T-helper 17 cell (primary cell): ENCODE measurements at places on chromosomes 1 and 21. TPM values are rescaled to one million over a fixed set of nuclear protein-coding genes. Genes with fewer than 3 reads are reported as not detected.

DNA sequence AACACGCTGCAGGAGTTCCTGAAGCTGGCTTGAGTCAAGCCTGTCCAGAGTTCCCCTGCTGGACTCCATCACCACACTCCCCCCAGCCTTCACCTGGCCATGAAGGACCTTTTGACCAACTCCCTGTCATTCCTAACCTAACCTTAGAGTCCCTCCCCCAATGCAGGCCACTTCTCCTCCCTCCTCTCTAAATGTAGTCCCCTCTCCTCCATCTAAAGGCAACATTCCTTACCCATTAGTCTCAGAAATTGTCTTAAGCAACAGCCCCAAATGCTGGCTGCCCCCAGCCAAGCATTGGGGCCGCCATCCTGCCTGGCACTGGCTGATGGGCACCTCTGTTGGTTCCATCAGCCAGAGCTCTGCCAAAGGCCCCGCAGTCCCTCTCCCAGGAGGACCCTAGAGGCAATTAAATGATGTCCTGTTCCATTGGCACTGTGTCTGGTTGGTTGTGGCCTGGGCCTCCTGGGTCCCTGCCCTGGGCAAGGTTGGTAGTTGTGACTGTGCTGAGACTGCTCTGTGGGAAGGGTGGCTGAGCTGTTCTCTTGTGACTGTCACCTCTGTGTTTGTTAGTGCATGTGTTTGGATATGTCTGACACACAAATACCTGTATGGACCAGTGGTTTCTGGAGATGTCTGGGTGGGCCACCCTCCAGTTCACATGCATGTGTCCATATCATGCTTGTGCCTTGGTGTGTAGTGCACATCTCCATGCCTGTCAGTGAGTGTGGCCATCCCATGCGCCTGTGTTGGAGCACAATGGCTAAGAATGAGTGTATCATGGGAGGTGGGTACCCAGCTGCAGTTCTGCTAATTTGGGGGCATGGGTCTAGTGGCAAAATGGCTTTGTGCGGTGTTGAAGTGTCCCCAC, 1.4 kb downstream of the SH3BGRL3 start:
- no peak for DNase-seq

DNA sequence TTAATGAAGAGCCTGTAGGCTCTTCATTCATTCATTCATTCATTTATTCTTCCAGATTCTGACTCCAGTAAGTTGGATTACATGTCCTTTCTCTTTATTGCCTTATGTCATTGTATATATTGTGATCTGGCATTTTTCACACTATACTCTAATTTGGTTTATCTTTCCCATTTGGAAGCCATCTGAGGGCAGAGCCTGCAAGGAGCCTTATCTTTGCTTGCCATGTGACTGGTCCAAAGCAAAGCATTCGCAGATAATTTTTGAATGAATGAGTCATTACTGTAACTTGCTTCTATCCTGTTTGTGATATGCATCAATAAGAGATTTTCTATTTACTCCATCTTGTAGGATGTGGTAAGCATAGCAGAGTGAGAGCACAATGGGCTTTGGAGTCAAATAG, 108.4 kb upstream of the DAB1 start:
- no peak for DNase-seq

SEC16B gene
- total RNA-seq = not detected

CFHR2 gene
- total RNA-seq = not detected

CELA3B gene
- not detected for total RNA-seq

MR1 gene
- total RNA-seq = 18.3 TPM

DNA sequence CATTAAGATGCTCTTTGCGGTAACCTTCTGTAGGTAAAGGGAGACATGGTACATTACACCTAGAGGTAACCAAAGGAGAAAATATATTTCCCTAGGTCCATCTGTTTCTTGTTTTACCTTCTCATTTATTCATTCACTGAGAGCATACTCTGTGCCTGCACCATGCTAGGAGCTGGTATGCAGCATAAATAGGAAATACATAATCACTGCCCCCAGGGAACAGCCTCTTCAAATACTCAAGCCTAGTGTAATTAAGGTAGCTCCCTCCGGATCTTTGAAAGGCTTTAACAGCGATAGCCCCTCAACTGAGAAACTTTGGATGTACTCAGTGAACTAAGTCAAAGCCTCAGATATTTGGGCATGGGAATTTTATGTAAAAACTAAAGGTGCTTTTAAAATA, 123.6 kb downstream of the GABPA start:
- DNase-seq = no peak

GRCh38 chr1:150981805-150982712, at the start of gene ANXA9:
Gene ANXA9 (plus strand): TSS chr1:150982292. CDS start chr1:150983106, 814 bp downstream.
- DNase-seq = no peak

DNA sequence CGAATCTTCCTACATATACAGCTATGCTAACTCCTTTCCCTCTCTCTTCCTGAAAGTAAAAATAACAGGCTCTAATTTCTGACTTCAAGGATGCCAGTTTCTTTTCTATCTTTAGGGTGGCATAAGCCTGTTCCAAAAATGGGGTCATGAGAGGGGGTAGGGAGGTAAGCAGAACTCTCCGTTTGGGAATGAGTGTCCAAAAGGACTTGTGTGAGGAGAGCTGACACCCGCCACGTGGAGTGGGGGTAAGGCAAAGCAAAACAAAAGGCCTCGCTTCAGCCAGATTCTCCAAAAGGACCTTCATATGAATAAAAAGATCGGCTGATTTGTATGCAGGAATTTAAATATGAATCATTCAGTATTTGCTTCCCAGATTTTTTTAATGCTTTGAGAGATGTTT, 28.6 kb downstream of the PLPPR4 start:
- DNase-seq = no peak

ZNF683 gene
- not detected for total RNA-seq

LRRN2 gene
- not detected for total RNA-seq

DNA sequence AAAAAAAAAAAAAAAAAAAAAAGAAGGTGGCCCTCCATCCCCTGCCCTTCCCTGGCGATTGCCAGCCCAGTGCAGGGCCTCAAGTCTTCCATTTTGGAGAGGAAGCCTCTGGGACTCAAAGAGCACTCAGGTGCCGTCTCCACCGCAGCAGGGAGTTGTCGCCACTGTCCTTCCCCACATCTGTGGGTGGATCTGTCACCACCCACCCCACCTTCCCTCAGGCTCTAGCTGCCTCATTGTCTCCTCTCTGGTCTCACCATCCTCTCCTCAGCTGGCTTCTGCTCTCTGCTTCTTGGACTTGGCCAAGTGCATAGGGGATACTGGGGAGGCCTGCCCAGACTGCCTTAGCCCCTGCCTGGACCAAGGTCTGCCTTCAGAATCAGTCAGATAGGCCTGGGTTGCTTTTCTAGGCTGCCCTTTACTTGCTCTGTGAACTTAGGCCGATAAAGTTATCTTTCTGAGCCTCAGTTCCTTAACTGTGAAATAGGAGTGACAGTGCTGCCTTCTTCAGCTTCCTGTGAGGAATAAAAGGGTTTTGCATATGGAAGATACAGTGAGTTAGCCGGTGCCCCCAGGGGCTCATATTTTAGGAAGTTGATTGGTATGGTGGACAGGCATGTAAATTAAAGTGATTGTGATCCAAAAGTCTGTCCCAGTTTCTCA, 15.8 kb downstream of the RCC1 start:
- DNase-seq = no peak

DNA sequence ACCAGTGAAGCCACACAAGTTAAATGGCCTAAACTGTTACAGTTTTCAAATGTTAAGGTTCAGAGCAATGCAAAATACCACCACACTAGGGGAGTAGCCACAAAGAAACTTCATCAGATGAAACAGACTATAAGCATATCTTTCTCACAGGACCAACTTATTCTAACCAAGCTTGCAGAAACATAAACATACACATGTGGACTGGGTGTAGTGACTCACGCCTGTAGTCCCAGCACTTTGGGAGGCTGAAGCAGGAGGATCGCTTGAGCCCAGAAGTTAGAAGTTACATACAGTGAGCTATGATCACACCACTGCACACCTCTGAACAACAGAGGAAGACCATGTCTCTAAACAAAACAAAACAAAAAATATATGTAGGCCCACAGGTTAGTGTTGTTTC, 17.3 kb downstream of the WDR47 start:
- DNase-seq = no peak

DNA sequence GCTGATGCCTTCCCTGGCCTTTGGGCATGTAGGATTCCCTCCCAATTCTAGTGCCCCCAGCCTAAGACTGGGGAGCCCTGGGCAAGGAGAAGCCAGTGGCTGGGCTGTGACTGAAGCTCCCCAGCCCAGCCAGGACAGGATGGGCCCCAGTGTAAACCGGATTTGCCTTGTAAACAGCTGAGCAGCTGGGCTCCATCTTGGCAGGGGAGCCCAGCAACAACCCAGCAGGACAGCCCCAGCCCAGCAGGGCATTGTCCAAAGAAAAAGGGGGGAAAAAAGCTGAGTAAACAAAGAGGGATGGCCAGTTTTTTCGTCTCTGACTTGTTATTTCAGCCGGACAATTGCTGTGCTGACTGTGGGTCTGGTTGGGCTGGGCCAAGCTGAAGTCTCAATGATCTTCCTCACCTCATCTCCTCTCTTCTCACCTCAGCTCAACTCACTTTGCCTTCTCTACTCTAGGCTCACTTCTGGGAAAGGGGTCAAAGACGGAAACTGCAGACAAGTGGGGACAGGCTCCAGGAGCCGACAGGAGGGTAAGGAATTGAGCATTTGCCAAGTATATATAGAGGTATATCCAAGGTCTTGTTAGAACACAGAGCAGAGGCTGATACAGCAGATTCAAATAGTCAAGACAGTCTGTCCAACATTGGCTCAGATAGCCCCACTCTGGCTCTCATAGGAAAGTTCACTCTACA, 97.7 kb downstream of the TMEM53 start:
- no peak for DNase-seq

GRHL3 gene
- total RNA-seq = not detected

- DNase-seq = no peak
Measured at GRCh38 chr1:58833166-58833565, 49.3 kb upstream of the JUN start.

- no peak for DNase-seq
Measured at GRCh38 chr1:178942285-178943198, 71.7 kb upstream of the ANGPTL1 start.

SLAMF9 gene
- not detected for total RNA-seq

BCAS2 gene
- total RNA-seq = 74.9 TPM

GRCh38 chr1:111633736-111634247, 14.2 kb downstream of the RAP1A start:
- no peak for DNase-seq

DNA sequence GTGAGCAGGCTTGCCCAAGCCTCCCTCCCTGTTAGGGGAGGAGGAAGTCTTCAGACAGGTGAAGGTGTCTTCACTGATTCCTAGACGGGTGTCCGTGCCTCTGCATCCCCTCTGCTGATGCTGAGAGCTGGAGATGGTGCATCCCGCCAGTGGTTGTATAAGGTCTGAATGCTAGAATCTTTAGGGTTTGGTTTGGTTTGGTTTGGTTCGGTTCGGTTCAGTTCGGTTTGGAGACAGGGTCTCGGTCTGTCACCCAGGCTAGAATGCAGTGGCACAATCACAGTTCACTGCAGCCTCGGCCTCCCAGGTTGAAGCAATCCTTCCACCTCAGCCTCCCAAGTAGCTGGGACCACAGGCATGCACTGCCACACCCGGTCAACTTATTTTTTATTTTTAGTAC, 153.6 kb downstream of the PGBD5 start:
- DNase-seq = no peak

SNX7 gene
- 2.1 TPM for total RNA-seq

DNA sequence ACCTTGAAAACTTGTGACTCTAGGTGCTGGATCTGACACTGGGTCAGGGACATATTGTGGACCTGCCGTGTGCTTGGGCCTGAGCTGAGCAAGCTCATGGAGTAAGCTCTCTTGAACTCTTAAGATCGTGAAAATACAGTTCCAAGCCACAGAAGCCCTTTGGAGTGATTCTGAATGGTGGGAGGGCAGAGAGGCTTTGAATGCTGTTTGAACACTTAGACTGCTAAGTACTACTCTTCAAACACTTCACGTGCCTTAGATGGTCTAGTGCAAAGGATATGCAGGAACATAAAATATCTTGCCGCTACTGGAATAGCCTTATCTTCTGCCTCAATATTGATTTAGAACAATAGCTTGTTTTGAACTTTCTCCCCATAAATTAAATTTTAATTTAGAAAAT, 21.6 kb downstream of the ROR1 start:
- DNase-seq = no peak

CD1E gene
- not detected for total RNA-seq

ACTN2 gene
- total RNA-seq = not detected

- no peak for DNase-seq
Measured at GRCh38 chr1:32770741-32771548, 46.2 kb downstream of the YARS1 start.

DNA sequence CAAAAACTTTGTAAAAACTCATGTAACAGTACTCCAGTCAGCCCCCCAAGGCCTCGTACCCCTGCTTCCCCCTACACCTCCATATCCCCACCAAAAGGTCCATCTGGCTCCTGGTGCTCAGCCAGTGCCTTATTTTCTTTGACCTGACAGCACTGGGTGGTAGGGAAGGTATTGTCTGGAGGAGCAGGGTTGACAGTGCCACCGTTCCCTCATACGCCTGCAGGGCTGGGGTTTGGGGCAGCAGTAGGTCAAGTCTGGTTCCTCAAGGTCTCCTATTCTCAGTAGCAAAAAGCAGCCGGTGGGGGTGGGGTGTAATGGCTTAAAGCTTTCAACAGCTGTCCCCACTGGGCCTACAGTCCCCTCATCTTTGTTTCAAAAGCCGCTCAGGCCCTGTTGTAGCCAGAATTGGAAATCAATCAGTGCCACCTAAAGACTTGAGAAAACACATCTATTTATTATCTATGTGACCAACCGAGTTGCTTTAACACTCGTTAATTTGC, 25.3 kb upstream of the TTF2 start:
- DNase-seq = no peak

KRTAP19-2 gene
- not detected for total RNA-seq

CELF3 gene
- not detected for total RNA-seq

- DNase-seq = no peak
Measured at GRCh38 chr1:191160837-191161236, 683.2 kb upstream of the BRINP3 start.

- DNase-seq = no peak
Measured at GRCh38 chr1:59833022-59833421, 18.3 kb downstream of the HOOK1 start.

ITLN1 gene
- total RNA-seq = not detected

DNA sequence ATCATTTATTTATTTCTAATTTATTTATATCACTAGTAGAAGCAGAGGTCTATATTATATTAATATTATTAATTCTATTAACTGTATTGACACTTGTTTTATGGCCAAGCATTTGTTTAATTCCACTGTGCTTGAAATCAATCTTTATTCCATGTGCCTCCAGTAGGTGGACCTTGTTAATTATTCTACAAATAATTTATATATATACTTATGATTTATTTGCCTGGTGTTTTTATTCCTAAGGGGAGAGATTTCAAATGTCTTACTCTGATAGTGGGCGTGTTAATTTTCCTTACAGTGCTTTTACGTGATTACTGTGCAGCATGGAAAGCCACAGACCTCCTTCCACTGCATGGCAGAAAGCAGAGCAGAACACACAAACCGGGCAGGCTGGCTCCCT, 17.5 kb upstream of the OR6N2 start:
- no peak for DNase-seq
